ENCODE measurements at places on chromosomes 4 and X.
A peak's percentile ranks its signal among the peaks of the same experiment; 100 is the strongest.

DNA sequence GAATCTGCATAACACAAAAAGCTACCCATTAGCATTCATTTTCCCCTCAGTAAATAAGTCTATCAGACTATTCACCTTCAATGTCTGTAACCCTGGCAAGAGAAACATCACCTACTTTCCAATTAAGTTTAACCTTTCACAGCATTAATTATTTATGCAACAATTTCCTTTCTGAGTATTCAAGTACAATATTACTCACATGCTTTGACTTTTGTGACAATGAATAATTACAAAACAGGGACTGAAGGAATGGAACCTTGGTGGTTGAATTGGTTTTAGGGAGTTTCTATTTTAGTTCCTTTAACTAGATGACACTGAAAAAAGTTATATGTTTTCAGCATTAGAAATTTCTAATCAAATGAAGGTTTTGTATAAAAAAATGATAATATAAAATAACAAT is 932.3 kb upstream of the EPHA5 start:
- no peak for DNase-seq

- no peak for DNase-seq
These were observed 983.2 kb upstream of the IGFBP7 start for GRCh38 chr4:58093352-58093751.

DNA sequence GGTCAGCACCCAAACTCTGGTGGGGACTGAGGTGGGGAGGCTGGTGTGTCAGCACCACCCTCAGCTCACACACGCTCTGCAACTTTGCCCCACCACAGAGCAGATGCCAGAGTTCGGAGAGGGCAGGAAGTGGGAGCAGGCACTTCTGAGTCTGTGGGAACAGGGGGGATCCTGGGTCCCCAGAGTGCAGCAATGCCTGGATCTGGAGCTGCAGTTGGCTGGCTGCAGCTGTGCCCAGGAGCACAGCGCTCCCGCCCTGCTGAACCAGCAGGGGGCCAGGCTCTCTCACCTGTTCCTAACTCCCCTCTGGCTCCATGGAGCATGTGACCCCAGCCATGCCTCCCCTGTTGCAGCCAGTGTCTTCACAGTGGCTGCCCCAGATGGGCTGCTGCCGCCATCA is 252.4 kb downstream of the SPOCK3 start:
- DNase-seq: no peak

DNA sequence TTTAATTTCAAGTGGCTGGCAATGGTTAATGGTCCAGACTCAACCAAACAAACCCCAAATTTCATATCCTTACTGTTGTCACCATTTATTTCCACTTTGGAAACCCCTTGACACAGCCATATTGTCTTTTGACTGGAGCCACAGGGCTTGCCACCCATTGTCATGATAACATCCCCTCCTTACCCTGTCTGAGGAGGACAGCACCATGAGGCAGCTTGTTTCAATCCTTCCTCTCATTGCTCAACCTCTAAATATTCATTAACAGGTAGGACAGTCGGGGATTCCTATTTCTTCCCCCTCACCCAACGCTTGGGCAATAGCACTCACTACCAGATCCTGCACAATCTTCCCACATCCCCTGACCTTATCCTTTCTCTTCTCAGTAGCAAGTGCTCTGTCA is 92.1 kb downstream of the CEP135 start:
- no peak for DNase-seq

DNA sequence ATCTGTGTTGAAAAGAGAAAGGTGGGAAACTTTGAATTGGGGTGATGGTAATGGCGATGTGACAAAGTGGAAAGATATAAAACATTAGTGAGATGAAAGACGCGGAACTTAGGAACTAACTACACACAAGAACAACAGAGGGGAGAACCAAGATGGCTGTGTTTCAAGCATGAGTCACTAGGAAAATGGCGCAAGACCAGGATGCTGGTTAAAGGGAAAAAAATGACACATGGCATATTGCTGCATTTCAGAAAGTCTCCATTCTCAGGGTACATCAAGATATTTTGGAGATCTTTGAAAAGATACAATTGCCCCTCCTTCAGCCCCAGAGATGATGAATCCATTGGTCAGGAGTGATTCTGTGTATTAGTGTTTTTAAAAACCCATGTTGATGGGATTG is 164.4 kb downstream of the FBXO8 start:
- DNase-seq: peak; percentile 65

GRCh38 chr4:24266951-24267722 is 317.2 kb downstream of the DHX15 start:
- peak; percentile 46 for DNase-seq

GRCh38 chr4:115780835-115781234 is 667.4 kb upstream of the NDST4 start:
- no peak for DNase-seq

DNA sequence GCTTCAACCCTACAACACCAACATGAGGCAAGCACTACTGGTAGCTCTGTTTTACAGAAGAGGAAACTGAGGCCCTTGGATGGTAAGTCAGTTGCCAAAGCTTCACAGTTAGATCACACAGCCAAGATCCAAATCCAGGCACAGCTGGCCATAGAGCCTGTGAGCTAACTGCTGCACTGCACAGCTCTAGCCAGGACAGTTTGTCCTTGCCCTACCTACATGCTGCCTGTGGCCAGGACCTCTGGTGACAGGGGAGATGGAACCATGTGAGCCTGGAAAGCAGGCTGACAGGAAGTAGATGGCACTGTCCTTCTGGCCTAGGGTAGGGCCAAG is 257.8 kb downstream of the FBXW7 start:
- DNase-seq: no peak

DNA sequence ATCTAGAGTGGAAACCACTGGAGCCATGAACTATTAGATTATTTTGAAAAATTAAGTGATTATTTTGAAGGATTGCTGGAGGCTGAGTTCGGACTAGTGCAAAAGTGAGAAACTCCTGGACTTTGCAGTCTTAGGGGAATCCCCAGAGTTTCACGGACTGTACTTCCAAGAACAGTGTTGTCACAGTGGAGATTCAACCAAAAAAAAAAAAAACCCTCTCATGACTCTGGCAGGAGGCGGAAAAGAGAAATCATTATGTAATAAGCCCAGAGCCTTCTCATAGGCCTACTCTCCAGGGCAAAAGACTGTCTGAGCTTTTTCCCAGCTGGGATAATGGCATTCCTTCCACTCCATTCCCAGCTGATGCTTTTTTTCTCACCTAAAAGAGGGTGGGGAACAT is 16.8 kb upstream of the C4orf51 start:
- no peak for DNase-seq

GRCh38 chr4:150379454-150379853 is 202.5 kb upstream of the MAB21L2 start:
- no peak for DNase-seq

GRCh38 chr4:41638203-41638602 is 100.2 kb downstream of the LIMCH1 start:
- no peak for DNase-seq

- no peak for DNase-seq
These were observed 285.9 kb downstream of the ARHGAP10 start for GRCh38 chr4:148017801-148018200.

DNA sequence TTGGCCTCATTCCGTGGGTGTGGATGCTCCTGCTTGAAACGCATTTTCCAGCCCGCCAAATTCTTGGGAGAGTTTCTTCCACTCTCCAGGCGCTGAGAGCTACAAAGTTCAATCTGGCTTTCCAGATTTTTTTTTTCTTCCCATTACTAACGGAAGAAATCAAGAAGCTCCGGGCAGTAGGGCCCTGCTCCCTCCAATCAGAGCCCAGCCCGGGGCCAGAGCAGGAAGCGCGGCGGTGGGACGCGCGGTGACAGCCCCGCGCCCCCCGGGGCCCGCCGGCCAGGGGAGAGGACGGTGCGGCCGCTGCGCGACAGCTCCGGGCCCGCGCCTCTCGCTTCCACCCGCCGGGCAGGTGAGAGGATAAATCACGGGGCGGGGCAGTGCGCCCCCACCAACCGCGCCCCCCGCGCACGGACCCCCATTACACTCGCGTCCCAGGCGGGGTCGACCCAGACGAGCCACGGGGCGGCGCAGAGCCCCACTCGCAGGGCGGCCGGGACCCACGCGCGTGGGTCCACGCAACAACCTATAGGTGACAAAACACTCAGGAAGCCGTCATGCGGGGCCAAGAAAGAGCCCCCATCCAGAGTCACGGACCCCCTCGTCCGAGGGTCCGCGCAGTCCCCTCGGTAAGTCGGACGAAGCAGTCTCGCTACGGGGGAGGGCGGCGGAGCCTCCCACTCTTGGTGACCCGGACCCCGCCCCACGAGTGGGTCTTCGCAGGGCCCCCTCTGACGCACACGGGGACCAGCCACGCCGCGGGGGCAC is 868 bp downstream of the AFAP1 start:
- DNase-seq: peak; percentile 54

DNA sequence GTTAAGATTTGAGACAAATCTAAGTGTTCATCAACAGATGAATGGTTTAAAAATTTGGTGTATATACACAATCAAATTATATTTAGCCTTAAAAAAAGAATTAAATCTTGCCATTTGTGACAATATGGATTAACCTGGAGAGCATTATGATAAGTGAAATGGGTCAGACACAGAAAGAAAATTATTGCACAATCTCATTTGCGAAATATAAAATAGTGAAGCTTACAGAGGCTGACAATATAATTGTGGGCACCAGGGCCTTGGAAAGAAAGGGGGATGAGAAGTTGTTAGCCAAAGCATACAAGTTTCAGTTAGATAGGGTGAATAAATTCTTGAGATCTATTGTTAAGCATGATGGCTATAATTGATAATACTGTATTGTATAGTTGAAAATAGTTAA is 883.0 kb downstream of the TECRL start:
- DNase-seq: no peak

DNA sequence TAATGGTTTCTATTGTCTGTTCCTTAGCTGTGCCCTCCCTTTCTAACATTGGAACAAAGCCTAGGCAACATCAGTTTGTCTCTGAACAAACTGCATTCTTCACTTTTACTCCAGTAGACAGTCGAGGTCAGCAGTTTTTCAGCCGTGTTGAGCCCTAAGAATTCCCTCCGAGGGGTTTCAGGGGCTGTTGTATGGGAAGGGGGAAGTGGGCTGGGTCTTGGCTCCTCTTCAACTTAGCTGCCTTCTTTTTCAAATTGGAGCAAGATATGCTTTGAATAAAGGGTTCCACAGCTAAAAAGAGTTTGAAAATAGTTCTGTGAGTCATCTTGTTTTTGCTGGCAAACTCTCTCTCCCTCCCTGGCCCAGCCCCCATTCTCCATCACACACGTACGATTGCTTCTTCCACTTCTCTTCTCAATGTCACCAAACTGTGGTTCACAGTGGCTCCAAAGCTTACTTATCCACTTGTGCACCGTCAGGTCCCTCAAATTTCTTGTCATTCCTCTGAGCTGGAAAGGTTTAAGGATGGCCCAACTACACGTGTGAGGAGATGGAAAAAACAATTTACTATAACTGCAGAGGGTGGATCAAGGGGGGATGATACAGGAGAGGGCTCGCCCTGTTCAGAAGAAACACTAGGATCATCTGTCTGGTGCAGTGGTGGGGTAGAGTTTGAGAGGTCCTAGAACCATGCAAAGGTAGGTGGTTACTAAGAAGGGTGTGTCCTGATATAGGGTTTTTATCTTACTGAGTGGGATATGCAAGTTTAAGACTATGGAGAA is 9.2 kb upstream of the MAML3 start:
- DNase-seq: peak; percentile 70

- no peak for DNase-seq
These were observed 2.4 kb upstream of the SMR3B start for GRCh38 chr4:70380578-70380977.

- no peak for DNase-seq
These were observed 45.4 kb downstream of the TTC29 start for GRCh38 chr4:146900295-146900694.

Data from AG20443 (cell line).